ENCODE measurements at places on chromosomes 5 and 9.
A peak's percentile ranks its signal among the peaks of the same experiment; 100 is the strongest.

DNA sequence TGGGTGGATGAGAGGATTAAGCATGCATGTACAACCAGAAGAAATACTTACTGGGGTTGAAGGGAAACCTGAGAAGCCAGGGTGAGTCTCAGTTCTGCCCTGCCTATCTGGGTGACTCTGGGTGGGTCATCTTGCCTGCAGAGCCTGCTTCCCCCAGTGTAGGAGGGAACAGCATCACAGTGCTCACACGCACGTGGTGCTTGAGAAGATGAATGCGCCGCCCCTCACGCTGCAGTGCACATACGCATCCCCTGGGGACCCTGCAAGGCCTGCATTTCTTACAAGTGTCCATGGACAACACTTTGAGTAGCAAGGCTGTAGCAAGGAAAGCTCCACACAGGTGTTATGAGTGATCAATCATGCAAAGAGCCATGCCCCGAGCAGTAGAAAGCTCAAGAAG is 18.7 kb upstream of the GABBR2 start:
- DNase-seq: no peak

DNA sequence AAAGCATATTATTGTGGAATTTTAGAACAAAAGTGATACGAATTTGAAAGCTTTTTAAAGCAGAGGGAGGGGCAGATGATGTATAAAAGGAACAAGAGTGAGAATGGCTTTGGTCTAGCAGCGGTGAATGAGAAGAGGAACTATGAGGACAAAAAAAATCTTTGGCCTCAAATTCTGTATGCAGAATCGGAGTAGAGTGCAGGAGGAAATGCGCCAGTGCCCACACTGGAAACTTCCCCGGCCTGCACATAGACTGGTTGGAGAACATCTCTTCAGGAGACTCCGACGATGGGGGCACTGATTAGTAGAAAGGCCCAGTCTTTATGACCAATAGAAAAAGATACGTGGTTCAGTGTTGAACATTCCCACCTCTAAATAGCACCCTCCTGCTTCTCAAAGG is 51.3 kb downstream of the SLC46A2 start:
- DNase-seq: no peak

DNA sequence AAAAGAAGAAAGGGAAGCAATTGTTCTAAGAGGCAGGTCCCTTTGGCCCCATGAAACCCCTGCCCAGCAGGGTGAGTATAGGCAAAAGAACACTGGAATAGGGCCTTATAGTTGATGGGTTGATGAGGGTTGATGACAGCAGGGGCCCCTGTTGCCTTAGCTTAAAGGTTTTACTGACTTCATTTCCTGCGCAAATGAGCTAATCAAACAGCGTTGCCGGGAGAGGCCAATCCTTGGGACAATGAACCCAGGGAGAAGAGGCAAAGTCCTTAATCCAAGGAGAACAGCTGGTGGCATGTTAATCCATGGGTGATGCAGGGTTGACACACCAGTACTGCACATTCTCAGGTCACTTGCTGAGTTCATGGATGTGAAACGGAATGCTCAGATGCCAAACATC is 22.0 kb upstream of the EPB41L4B start:
- DNase-seq: no peak

GRCh38 chr5:93107805-93108520 is 473.1 kb downstream of the NR2F1-AS1 start:
- no peak for DNase-seq

DNA sequence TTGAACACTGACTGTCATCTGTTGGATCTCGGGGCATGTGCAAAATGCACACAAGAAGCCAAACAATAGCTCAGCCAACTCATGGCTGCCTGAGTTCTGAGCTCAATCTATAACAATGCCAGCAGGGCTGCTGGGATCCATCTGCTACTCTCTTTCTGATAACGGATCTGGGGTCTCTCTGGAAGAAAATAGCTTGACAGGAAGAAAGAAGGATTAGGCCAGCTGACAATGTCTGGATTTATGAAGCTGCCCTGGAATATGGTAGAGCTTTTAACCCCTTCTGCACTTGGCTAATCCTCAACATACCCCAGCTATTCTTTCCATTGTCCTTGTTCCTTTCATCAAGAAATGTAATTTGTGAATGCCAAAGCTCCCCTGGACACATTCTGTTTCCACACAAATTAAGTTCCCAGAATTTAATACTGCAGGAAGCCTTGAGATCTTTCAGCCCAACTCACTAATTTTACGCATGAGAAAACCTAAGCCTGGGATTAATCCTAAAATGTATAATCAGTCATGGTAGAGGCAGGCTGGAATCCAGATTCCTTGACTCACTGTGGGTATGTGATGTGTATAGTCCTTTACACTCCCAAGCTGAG is 62.7 kb upstream of the PCA3 start:
- DNase-seq: no peak

DNA sequence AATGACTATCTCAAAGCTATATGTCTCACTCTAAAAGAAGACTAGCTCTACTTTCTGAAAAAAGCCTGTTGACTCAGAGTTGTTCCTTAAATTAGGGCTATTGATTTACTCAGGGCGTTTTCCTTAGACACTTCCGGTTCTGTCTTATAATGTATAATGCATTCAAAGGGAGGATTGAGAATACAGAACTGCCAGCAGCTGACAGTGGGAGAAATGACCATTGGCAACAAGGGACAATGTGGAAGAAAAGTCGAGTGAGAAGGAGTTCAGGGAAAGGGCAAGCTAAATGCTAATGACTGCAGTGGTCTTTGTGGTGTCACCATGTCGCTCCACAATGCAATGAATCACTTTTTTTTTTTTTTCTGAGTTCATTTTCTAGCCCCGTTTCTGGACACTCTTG is 65.7 kb upstream of the ANKH start:
- DNase-seq: no peak

GRCh38 chr9:90054810-90055209 is 450.0 kb downstream of the GADD45G start:
- DNase-seq: no peak

DNA sequence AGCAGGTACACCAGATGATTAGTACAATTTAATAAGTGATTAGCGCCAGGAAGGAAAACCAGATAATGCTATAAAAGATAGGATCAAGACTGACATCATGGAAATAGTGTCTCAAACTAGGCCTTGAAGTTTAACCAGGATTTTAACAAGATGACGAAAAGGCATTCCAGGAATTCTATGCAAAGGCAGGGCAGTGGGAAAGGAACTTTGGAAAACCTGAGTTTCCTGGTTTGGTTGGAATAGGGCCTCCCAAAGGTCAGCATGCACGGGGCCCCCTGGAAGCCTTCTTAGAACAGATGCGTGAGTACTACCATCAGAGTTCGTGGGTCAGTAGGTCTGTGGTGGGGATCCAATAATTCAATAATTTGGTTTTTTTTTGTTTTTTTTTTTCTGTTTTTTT is 935.2 kb upstream of the DMAC1 start:
- no peak for DNase-seq

DNA sequence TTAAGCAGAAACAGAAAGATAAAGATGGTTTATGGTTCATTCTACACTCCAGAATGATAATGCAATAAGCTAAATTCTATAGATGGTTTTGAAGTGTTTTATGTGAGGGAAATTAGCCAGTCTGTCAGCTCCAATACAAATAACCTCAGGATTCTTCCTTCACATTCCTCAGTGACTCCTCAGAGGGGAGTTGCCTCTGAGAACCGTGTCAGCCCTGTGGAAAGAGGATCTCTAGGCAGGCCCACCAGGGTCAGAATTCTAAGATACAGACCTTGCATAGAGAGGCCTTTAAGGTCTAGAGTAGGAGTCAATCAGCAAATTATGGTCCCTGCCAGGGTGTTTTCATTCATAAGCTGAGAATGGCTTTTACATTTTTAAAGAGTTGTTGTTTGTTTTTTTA is 26.6 kb downstream of the RUSC2 start:
- DNase-seq: no peak

- DNase-seq: no peak
These were observed 18.1 kb downstream of the SLC12A2 start for GRCh38 chr5:128101676-128102075.

GRCh38 chr5:79849486-79850315 is 141.4 kb downstream of the MTX3 start:
- no peak for DNase-seq

- no peak for DNase-seq
These were observed at the start of gene SLC9A3 for GRCh38 chr5:524234-524972. Gene SLC9A3, minus strand, starts transcription at chr5:524449.

DNA sequence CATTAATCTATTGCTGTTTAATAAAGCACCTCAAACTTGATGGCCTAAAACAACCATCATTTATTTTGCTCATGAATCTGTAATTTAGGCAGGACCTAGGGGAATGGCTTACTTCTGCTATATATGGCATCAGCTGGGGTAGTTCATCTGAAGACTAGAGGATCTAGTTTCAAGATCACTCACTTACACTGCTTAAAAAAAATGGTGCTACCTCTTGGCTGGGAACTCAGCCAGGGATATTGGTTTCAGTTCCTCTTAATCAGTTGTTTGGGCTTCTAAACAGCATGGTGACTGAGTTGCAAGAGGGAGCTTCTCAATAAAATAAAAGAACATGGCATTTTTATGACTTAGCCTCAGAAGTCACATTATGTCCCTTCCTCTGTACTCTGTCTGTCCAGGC is 142.0 kb downstream of the FAM114A2 start:
- DNase-seq: no peak

DNA sequence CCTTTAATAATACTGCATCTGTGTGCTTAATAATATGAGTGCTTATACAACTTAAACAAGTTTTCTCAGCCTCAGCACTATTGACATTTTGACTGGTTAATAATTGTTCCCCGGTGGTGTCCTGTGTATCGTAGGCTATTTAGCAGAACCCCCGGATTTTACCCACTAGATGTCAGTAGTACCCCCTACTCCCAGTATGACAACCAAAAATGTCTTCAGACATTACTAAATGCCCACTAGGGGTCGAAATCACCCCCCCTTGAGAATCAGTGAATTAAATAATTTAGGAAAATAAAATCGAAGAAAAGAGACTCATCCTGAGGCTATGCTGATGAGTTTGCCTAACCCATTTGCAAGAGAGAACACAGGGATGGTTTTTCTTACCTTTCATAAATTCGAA is 166.3 kb downstream of the ATP10B start:
- peak; percentile 7 for DNase-seq

GRCh38 chr9:7879551-7880245 is 80.1 kb upstream of the DMAC1 start:
- DNase-seq: no peak

GRCh38 chr5:90093751-90094485 is 315.6 kb downstream of the CETN3 start:
- no peak for DNase-seq

DNA sequence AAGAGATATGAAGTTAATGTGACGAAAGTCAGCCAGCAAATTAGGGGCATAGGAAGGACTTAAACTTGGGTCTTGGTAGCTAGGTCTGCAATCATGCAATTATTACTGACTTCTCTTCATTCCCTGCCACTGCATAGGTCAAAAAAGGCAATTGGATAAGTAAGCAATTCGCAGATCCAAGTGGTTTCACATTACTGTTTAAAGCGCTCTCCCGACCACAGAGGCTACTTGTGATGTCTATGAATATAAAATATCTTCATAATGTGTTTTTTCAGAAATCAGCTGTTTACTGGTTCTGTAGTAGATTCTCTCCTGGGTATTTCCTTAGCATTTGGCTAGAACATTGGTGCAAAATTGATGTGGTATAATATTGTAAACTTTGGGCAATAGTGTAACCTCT is 174.7 kb upstream of the PTGER4 start:
- no peak for DNase-seq

DNA sequence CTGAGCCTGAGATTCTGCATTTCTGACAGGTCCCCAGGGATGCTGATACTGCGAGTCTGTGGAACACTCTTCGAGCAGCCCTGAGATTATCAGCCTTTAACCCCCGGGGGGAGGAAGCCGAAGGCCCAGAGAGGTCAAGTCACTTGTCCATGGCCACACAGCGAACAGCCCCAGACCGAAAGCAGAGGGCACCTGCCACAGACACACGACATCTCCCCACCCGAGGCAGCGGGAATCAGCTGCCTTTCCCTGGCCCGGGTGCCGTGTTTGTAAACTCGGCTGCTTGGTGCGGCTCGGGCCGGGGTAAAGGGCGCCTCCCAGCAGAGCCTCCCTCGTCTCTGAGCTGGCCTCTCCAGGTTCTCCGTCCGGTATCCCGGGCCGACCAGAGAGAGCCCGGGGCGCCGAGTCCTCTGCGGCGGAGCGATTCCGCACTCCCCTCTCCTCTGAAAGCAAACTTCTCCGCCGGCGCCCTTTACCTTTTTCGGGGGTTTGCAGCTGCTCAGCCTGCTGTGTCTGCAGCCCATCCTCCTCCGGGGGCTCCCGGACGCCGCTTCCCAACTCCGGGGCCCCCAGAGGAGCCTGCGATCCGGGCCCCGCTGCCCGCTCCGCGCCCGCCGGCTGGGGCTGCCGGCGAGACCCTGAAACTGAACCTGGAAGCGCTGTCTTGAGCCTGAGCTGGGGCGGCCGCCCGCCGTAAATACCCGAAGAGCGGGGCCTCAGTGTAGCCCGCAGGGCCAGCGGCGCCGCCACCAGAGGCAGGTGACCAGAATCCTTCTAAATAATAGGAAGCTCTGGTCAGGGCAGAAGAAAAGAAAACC is at the start of gene CCDC69:
Gene CCDC69, minus strand, starts transcription at position 646 of the 818 bp plus-strand sequence. Its CDS starts 122 bp downstream, at position 524.
- peak; percentile 84 for DNase-seq

GRCh38 chr5:77380636-77381035 is 111.5 kb downstream of the WDR41 start:
- no peak for DNase-seq

- DNase-seq: no peak
These were observed 203.2 kb upstream of the IRX1 start for GRCh38 chr5:3392306-3392939.

GRCh38 chr5:61811052-61811451 is 479.0 kb downstream of the ZSWIM6 start:
- DNase-seq: no peak

GRCh38 chr5:151038412-151038745 is 18.0 kb downstream of the GPX3 start:
- DNase-seq: no peak

- DNase-seq: no peak
These were observed 12.1 kb upstream of the ATP6V0E1 start for GRCh38 chr5:172971482-172971881.

GRCh38 chr9:750249-750967 is 91.1 kb upstream of the DMRT1 start:
- no peak for DNase-seq
